IPS-NIHi11 (cell line): ENCODE measurements at places on chromosomes 1 and 21.

- DNase-seq: no peak
Measured at GRCh38 chr1:62111084-62111483, 83.6 kb upstream of the L1TD1 start.

GRCh38 chr1:156961709-156962108, 41.3 kb downstream of the LRRC71 start:
- DNase-seq: no peak

- DNase-seq: no peak
Measured at GRCh38 chr1:3992103-3992556, 92.1 kb upstream of the C1orf174 start.

DNA sequence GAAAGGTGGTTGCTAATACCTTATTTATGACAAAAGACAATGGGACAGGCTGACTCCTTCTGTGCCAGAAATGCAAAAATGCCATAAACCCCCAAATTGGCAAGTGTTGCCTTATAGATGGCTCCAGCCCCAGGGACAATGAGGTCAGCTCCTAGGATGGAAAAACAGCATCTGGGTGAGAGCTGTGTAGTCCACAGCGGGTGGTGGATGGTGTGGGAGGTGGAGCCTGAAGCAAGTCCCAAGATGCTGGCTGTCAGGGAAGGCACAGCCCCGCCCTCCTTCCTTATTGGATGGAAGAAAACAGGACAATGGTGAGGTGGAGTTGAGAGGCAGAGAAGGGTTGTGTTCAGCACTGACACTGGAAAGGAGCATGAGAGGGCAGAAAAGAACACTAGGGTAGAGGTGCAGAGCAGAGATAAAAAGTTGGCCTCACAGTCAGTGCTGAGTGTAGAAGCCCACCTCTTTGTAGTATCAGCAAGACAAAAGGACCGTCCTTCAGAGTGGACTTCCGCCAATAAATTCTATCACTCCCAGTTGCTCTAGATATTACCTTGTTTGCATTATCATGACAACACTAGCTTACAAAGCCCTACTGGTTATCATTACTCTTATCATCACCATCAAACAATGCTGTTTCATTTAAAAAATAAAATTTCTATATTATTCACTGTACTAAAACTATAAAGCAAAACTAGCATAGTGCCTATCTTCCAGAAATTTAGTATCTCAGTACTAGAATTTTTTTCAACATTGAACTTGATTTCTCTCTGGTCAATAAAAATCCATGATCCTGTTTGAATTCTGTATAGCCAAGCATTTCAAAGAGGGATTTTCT, 3.7 kb upstream of the SDE2 start:
- peak; percentile 88 for DNase-seq

GRCh38 chr1:152515434-152515783, 1.1 kb downstream of the CRCT1 start:
- no peak for DNase-seq

DNA sequence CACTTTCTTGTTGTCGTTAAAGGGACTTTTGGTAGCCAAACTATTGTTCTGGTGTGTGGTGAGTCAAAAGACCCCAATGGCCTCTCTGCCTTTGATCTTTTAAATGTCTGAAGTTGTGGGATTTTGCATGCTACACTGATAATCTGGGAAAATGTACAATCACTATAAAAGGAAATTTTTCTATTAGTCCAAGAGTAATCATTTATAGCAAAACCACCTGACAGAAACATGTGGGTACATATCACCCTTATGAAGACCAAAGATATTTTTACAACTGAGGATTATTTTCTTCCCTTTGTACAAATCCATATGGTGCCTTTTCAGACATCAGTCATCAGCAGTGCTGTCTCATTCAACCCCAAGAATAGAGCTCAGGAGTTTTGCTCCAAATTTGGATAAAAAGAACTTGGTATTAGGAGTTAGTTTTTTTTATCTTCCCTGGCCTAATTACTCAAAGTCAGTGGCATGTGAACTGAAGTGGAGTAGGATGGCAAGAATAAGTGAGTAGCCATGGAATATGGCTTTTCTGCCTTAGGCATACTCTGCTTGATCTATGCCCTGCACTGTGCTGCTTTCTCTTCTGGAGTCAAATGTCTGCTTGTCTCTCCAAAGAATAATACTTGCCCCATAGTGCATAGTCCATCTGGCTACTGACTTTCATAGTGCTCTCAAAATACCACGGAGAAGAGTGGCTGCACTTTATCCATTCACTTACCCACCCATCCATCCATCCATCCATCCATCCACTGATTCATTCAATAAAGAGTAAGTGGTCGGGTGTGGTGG, 13.5 kb downstream of the GREM2 start:
- no peak for DNase-seq

- DNase-seq: no peak
Measured at GRCh38 chr1:14986168-14986567, 167.4 kb upstream of the TMEM51 start.

- no peak for DNase-seq
Measured at GRCh38 chr1:117318426-117318825, 48.8 kb upstream of the MAN1A2 start.

DNA sequence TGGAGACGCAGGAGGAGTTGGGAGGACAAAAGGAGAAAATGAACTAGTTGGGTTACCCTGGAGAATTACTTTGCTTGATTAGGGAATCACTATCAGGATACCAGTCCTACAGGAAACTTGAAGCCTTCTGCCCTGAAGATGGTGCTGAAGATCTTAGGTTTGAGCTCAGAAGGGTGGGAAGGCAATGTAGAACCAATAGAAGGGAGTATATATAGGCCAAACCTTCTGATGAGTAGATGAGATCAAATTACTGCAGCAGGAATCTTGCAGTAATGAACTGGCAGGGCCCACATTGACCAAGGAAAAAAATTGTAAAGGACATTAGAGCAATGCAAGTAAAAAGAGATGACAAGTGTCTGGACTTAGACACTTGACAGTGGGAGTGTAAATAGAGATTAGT, 116.3 kb upstream of the CACYBP start:
- DNase-seq: peak; percentile 29

DNA sequence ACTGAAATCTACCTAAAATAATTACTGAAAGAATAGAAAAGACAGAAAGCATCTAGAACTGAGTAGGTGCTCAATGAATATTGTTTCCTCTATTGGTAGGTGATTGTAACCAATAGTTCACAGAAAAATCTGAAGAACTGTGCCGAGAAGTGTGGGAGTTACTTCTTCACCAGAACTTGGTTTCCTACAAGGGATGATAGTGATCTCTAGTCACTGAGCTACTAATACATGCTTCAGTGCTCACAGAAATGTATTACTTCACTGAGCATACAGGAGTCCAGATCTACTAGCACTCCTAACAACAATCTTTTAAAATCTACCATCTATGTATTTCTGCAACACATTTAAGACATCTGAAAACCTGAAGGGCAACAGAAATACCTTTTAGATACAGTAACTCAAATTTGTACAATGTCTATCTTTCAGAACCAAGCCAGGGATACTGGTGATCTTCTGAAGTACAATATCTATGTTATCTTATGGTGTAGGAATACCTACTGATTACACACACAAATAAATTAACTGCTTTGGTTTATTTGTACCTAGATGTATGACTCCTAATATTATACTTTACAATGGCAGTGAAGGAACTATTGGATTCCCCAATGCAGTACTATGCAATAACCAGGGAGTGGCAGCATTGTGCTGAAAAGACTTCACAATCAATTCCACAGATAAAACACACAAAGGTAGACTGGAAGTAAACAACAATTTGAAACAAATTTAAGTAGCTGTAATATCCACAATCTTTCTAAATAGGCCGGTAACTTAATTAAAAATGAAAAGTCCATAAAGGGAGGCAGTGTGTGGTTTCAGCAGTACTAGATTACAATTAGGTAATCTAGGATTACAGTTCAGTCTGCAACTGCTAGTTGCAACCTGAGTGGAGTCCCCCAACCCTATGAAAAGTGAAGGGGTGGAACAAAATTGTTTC, 243.0 kb downstream of the SLC45A1 start:
- peak; percentile 27 for DNase-seq

- no peak for DNase-seq
Measured at GRCh38 chr1:64623750-64624191, 121.1 kb upstream of the RAVER2 start.

GRCh38 chr21:42165901-42166300, 53.0 kb upstream of the ABCG1 start:
- no peak for DNase-seq

GRCh38 chr1:8169364-8170058, 143.4 kb upstream of the ERRFI1 start:
- DNase-seq: peak; percentile 46

DNA sequence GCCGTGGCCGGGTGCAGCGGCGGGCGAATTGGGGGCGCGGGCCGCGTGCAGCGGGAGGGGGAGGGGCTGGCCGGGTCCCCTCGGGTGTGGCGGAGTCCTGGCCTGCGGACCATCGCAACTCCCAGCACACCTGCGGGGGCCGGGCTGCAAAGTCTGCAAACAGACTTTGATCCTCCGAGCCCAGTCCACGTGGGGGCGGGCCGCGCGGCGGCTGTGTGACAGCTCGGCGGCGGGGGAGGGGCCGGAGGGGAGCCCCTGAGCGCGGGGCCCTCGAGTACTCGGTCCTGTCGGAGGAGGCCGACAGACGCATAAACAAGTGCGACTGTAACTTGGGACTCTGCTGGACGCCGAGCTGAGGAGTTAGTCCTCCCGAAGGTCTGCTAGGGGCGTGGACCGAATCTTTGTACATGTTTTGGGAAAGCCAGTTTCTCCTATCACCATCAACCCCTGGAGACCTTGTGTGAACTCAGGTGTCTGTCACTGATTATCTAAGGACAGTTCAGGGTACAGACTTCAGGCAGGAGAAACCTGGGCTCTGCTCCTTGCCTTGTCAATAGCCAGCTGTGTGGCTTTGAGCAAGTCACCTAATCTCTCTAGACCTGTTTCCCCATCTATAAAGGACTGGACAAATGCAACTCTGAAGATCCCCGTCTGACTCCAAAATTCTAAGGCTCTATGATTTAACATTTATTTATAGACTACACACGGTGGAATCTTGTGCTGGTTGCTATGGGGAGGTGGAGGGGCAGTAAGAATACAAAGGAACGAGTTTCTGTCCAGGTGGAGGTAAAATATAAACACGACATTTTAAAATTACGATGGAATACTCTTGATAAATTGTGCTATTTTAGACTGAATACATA, 710 bp upstream of the SLC30A1 start:
- no peak for DNase-seq

GRCh38 chr21:14955936-14956520, 108.8 kb downstream of the NRIP1 start:
- DNase-seq: no peak
